ENCODE measurements at places on chromosomes 1 and 21.

DNA sequence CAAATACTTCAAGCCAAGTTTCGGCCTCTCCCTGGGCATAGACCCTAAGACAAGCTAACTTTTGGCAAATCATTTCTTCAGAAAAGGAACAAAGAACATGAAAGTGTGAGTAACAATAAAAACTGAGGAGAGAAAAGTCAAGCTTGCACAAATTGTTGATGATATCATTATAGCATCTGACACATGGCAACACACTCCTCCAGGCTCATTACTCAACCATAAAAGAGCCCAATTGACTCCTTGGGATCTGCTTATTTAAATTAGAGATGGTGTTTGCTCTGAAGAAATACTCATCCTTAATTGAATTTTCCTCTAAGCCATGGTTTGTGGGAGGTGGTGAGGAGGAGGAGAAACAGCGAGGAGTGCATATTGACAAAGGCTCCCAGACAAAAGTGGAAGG, 54.5 kb downstream of the TNFSF4 start:
- DNase-seq = no peak

DNA sequence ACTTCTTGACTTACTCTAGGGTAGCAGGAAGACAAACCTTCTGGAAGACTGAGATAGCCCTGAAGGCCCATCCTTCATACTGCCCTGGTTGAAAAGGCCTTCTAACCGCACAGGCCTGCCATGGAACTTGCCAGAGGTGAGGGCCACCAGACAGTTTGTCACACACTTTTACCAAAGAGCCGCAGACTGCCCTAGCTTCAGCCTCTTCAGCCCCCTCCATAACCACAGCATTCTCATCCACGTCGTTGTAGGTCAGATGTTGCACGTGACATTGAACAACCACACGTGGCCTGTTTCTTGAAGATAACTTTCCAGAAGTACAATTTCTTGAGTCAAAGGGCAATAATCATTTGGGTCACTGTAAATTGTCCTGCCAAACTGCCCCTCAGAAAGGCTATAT, 18.9 kb downstream of the ZNF362 start:
- no peak for DNase-seq

DNA sequence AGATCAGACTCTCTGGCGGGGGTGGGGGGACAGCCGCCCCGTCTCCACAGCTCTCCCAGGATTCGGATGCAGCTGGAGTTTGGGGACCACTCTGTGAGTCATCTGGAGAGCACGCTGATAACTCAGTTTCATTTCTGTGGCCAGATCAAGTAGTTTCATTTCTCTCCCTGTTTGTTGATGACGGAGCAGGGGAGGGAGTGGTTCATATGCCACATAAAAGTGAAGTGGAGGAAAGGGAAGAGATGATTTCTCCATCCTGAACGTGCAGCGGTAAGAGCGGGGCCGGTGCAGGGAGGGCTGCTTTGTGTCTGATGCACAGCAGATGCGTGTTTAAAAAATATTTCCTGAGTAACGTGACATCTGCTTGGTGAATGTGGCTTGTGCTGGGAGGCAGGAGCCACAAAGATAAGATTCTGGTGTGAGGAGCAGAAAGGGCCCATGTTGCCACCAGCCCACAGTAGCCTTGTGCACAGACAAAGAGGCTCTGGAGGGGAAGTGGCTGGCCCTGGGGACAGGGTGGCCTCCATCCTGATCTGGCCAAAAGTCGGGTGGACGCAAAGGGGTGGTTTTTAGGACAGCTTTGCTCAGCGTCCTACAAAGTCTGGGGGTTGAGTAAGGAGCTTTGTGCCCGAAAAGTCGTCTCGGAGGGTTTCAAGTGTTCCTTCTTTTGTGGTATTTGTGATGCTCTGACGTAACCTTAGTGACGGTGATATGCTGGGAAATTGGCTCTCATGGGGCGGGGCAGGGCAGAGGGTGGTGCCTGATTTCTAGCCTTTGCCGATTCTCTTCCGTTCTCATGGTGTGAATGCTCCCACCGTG, at the start of gene MX2:
MX2 (plus strand) TSS at position 242 of the 819 bp plus-strand sequence. CDS start 14,880 bp downstream, outside the sequence.
- DNase-seq = peak; percentile 87

DNA sequence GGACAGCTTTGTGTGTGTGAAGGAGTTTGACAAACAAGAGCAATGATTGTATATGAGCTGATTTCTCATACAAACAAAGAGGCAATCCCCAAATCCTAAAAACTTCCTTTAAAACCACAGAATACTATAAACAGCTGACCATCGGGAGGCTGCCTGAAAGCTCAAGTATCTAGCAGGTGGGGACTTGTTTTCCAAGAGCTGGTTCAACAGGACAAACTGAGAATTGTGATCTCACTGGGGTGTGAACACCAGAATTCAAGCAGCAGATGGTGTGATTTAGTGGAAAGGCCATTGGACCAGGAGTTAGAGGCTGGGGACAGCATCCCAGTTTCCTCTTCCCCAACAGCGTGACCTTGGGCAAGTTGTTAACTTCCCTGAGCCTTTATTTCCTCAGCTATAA, 13.9 kb downstream of the LMX1A start:
- DNase-seq = no peak

- DNase-seq = peak; percentile 82
Measured at GRCh38 chr1:54403808-54404261, 2.4 kb downstream of the SSBP3 start.

- DNase-seq = no peak
Measured at GRCh38 chr1:235881930-235882700, 15.4 kb upstream of the LYST start.

DNA sequence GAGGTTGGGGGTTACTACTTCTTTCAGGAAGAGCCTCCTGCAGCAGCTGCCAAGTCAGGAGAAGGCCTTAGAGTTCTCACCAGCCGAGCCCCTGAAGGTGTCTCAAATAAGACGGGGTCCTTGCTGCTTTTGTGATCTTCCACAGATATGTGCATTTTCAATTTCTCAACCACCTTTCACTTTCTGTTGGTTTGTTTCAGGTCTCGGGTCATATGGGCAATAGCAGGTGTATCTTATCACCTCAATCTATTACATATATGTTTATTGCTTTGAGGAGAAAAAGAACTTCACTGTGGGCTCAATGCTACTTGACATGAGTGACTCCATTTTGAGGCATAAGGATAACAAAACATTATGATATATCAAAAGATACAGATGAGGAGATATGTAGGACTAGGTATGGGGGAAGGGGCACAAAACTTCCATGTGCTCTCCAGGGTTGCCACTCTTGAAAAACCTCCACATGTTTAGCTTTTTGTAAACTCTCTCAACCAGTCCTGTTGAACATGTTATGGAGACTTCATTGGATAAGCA, 1171.4 kb upstream of the ADGRL2 start:
- no peak for DNase-seq
